ENCODE measurements at places on chromosomes 2 and 18.

- no peak for DNase-seq
These were observed 27.1 kb downstream of the SMIM21 start for GRCh38 chr18:75400366-75400765.

- DNase-seq = peak; percentile 11
These were observed 908 bp downstream of the ERLEC1 start for GRCh38 chr2:53787614-53788289.

DNA sequence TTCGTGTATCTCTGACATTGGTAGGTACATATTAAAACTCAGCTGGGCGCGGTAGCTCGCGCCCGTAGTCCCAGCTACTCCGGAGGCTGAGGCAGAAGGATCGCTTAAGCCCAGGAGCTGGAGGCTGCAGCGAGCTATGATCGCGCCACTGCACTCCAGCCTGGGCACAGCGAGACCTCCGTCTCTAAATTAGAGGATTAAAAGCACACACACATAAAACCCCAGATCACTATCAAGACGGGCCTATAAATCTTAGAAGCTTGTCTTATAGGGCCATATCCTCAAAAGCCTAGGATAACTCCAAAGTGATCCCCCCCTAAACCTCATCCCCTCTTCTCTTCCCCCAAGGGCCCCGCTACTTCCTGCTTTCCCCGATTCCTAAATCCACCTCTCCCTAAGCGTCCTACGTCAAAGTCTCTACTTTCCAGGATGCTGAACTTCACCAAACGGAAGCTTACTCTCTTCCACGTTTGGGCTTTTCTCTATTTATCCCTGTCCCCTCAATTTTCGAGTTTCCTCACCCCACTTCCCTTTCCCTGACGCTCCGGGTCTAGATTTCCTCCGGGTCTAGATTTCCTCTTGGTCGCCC lies 707 bp downstream of the KRCC1 start:
- peak; percentile 52 for DNase-seq

- no peak for DNase-seq
These were observed 181.8 kb downstream of the PHLPP1 start for GRCh38 chr18:62897153-62897552.

DNA sequence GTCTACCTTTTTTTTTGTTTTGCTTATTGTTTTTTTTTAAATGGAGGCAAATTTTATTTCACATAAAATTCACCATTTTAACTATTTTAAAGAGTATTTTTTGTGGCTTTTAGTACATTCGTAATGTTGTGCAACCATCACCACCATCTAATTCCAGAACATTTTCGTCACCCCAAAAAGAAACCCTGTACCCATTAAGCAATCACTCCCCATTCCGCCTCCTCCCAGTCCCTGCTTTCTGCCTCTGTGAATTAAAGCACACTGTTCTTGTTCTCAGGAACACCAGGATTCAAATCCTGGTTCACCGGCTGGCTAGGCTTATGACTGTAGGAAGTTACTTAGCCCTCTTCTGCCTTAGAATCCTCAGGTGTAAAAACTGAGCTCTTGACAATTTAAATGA lies 36.9 kb upstream of the EPAS1 start:
- DNase-seq = no peak

DNA sequence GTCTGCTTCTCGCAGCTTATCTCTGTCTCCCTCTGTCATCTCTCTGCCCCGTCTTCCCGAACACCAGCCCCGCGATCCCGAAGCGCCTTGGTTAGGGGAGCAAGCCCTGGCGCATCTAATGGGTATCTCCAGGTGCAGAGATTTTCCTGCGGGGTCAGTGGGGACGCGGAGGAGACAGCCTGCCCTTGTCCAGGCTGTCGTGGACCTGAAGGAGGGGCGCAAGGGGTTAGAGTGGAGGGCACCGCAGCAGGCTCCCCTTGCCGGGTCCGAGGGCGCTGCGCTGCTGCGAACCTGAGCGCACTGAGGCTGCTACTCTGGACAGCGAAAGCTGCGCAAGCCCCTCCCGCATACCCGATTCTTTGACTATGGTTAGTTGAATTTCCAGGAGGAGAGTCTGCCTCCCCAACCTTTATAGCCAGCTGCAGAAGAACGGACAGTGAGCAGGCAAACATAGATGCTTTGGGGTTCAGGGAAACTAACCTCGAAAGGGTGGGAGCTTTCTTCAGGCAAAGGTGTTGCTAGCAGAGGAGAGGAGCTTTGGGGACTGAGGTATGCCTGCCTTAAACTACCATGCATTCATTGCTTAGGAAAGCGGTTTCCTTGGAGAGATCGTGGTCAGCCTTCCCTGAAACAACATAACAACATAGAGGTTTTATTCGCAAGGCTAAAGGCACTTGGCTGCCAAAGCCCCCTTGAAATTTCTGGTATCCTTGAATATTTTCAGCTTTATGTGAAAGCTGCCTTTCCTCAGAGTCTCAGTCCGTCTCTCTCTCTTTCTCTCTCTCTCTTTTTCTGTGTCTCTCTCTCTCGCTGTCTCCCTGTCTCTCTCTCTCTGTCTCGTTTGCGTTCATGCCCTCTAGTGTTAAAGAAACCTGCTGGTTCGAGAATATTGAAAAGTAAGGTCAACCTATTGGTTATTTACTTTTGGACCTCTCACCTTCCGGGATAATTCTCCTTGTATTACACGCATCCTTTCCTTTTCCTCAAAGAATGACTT lies 1.6 kb downstream of the GALNT13 start:
- DNase-seq = no peak

Data from RPMI7951 (cell line).